Activated naive CD4-positive, alpha-beta T cell treated with anti-CD3 and anti-CD28 coated beads, Interleukin-2, amount 50 U/mL, for 72 hours (primary cell): ENCODE measurements at places on chromosomes 1 and 21.
A peak's percentile ranks its signal among the peaks of the same experiment; 100 is the strongest.

DNA sequence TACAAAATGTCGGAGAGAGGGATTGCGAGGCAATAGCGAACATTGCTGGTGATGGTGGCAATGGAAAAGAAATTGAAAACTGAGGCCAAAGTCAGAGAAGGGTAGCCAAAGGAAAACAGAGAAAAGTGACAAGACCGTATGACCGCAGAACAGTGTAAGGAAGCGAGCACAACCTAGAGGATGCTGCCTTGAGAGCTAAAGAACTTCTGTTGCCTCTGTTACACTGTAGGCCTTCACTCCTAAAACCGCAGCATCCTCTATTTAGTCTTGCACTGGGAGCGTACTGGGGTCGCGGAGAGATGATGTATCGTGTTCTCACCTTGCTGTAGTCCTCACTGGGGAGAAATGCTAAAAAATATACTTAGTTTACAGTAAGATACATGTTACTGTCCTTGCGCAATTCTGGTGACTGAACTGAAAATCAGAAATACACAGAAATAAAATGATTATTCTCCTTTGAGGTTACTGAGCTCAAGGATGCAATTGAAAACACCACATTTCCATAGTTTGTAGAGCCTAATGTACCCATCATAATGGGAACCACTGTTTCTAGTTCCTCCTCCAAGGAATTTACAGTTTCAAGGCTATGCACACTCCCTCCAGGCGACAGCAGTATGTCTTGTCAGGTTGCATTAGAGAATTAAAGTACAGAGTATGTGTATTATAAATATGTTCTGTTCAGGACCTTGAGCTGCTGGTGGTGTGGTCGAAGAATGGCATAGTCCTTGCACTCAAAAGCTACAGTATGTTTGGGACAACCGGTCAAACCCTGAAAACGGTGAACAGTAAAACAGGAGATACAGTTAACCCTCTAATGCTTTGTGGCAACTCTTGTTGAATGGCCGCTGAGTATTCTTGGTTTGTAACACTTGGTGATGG is 1.3 kb downstream of the NEK7 start:
- no peak for DNase-seq

GRCh38 chr1:89712420-89712819 is 79.5 kb downstream of the LRRC8C start:
- no peak for DNase-seq

DNA sequence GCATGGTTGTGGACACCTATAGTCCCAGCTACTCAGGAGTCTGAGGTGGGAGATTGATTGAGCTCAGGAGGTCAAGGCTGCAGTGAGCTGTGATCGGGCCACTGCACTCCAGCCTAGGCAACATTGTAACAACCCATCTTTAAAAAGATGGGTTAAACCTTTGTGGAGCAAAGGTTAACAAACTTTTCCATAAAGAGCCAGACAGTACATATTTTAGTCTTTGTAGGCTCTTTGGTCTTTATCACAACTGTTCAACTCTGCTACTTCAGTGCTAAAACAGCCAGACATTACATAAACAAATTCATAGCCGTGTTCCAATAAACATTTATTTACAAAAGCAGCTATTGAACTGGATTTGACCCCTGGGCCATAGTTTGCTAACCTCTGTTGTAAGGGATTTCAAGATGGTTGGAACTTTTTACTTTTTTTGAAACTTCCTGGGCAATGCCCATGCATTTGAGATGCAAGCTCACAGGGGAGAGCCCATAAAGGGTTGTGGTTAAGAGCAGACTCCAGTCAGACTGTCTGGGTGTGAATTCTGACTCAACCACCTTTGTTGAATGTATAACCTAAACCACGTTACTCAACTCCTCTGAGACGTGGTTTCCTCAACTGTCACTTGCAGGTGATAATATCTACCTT is 10.8 kb downstream of the INAVA start:
- peak; percentile 48 for DNase-seq

DNA sequence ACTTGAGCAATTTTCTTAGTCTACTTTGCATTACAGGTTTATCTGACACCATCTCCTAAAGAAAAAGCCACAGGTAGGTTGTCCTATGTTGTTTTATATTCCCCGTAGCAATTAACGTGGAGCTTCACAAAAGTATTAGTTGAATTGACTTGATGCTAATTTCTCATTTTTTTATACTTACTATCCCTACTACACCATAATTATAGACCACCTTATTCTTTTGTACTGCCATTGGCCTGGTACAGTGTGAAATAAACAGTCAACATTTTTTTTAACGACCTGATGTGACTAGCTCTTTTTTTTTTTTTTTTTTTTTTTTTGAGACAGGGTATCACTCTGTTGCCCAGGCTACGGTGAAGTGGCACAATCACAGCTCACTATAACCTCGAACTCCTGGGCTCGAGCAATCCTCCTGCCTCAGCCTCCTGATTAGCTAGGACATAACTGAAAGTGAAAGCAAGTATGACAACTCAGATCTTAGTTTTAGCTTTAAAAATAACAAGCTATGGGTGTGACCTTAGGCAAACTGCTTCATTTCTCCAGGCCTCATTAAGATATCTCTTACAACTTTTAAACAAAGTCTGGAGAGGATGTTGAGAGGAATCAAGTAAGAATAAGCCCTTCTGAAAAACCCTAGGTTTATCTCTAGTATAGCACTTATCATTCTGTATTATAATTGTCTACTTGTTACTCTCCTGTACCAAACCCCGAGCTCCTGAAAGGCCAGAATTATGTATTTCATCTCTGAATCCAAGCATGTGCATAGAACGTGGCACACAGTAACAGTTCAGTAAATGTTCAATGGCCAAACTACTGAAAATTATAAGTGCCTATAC is 49.5 kb downstream of the LUZP1 start:
- no peak for DNase-seq

DNA sequence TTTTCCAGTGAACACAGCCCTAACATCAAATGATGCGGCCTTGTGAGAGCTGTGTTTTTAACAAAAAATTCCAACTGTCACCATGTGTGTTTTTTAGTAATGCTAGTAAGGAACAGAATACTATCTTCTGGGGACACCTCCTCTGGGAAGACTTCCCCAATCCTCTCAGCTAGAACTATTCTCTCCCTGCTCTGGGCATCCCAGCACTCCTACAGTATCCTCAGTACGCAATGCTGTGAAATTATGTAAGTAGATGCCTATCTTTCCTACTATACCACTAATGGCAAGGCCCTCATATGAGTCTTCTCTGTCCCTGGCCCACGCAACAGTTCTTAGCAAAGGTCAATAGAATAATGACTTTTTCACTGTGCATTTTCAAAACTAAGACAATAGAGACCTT is 19.5 kb upstream of the TTC39A start:
- DNase-seq, result no peak

DNA sequence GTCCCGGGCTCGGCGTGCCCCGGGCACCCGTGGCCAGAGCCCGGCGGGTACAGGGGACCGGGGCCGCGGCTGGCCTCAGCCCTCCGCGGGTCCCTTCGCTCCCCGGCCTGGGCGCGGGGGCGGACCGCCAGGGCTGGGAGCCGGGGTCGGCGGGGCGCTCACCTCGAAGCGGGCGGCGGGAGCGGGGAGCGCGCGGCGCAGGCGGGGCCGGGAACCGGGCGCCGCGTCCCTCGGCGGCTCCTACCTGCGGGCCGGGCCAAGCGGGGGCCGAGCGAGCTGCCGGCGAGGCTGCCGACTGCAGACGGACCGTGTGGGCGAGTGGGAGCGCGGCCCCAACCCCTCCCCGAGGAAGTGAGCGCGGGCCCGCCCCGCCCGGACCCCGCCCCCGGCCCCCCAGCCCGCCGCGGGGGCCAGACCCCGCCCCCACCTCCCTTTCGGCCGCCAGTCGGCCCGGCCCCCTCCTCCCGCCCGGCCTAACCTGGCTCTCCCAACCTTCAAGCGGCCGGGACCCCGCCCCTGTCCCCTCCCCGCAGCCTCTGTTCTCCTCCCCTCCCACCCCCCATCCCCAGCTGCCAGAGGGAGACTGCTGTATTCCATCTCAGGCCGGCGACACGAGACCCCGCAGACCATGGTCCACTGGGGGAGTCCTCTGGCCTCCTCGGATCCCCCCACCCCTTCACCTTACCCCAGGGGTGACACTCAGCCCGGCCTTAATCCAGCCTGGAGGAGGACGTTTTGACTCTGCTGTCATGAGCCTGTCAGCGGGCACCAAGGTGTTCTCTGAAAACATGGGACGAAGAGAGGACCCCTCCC is at the start of gene FHL3:
Gene FHL3 (minus strand): TSS at position 320 of the 813 bp plus-strand sequence. CDS start 6,102 bp downstream, outside the sequence.
- DNase-seq, result peak; percentile 47

DNA sequence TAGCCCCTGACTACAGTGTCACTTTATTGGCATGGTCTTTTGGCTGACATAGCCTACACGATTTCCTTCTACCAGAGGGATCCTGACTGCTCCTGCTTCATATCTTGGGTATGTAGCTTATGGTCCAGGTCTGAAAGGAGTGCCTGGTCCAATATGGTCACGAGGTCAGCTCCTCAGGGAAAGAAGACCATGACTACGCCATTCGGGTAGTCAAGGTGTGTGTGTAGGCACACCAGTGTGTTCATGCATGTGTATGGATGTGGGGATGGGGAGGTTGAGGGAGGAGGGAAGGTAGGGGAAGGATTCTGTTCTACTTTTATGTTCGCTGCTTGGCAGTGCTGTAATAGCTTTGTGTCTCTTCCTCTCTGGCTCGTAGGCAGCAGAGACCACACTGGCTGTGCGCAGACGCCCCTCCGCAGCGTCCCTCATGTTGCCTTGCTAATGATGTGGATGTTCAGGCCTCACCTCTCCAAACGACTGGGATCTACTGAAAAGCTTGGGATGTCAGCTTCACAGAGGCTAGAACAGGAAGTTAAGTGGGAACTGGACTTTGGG is 10.0 kb upstream of the C4BPB start:
- DNase-seq, result no peak

GRCh38 chr1:109193653-109194590 is 19.8 kb upstream of the SARS1 start:
- DNase-seq, result no peak

- DNase-seq, result no peak
Measured at GRCh38 chr1:100883963-100884362, 10.7 kb downstream of the EXTL2 start.

DNA sequence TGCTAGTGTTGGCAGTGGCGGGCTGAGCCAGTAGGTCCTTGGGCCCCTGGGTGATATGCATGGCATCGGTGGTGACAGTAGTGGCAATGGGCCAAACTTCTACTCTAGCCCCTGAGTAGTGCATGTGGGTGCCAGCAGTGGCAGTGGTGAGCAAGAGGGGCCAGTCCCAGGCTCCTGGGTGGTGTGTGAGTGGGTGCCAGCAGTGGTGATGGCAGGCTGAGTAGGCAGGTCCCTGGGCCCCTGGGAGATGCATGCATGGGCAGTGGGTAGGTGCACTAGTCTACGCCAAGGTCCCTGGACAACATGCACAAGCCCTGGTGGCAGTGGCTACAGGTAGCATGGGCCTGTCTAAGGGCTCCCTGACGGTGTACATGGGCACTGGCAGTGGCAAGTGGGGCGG is 24.6 kb upstream of the TTC22 start:
- DNase-seq, result no peak

DNA sequence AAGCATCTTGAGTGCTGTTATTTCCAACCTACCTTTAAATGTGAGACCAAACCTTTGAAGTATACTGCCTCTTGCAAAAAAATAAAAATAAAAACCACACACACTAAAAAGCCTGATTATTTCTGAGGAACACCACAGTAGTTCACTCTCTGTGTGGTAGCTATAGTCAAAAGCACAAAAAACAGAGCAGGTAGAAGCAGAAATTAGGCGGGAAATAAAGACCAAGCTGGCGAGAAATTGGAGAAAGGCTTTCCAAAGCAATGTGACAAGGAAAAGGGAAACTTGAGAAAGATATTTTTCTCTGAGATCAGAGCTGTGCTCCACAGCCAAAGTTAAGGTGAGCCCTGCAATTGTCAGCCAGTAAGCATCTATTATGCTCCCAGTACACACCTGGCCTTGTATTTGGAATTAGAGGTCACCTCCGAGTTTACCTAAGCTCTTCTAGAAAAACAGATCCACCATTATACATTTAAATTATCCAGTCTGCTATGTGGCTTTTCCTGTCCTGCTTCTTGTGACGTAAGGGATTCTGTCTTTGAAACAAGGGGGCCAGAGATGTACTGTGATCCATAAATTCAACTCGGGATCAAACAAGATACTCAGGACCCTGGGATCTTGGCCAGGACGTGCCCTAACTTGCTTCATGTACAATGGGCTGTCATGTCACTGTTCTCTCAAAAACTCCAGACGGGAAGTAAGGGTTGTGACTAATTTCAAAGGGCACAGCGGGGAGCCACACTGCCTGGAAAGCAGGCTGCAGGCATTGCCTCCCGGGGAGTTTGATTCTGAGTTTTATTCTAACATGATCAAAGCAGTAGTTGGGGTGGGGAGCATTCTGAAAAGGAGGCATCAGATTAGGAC is 39.8 kb upstream of the RAB4A start:
- DNase-seq, result no peak

GRCh38 chr1:226838456-226838855 is 32.0 kb upstream of the PSEN2 start:
- DNase-seq, result no peak

DNA sequence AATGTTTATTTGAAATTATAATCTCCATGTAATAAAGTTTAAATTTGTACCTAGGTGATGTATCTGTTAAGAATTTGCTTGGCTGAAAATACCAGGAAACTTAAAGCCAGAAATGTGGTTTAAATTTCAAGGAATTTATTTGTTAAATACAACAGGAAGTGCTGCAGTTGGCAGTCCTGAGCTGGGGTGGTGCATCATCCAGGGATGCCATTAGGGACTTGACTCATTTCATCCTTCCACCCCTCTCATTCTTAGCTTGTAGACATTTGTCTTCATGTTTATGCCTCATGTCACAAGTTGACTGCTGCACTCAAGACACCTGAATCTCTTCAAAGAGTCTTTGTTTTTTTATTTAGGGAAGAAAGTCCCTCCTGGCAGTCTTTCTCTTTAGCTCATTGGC is 175.9 kb downstream of the LHX8 start:
- no peak for DNase-seq

DNA sequence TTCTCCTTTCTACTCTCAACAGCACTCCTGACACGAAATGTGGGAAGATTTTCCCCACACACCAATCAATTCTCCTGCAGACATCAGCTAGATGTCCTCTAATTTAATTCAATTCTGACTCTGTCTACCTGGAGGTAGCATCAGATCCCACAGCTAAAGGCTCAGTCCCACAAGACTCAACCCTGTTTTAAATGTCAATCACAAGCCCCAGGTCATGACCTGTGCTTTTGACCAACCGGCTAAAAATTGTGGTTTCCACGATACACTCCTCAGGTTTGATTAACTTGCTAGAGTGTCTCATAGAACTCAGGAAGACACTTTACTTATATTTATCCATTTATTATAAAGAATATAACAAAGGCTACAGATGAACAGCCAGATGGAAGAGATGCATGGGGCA is 27.4 kb downstream of the IL23R start:
- no peak for DNase-seq

GRCh38 chr1:236489710-236490377 is 33.9 kb upstream of the LGALS8 start:
- DNase-seq, result no peak

DNA sequence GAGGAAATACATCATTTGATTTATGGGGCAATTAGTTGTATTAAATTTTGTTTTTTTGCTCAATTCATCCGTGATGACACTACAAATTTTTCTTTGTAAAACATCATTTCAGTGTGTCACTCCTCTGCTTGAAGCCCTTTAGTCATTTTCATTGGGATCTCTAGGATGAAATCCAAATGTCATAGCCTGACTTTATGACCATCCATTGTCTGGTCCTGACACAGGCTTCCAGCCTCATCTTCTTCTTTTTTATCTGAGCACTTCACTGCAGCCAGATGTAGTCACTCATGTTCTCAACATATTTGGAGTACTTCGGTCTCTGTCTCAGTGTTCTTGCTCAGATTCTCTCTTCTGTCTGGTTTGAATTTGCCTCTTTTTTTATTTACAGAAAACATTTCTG is 173.1 kb downstream of the HMCN1 start:
- DNase-seq, result no peak

GRCh38 chr1:207025146-207025880 is 7.2 kb downstream of the C1orf116 start:
- DNase-seq, result no peak
